Renal pelvis (tissue), 12 donors: ENCODE measurements at places on chromosomes 3 and 15. TPM values are rescaled to one million over a fixed set of nuclear protein-coding genes. Genes with fewer than 3 reads are reported as not detected.

Gene COL6A6
- 0.86 TPM for polyA plus RNA-seq

Gene CPEB1
- 3.2 TPM for polyA plus RNA-seq

GRCh38 chr15:47407692-47408091 lies 309.6 kb upstream of the SEMA6D start:
- DNase-seq = no peak

DNA sequence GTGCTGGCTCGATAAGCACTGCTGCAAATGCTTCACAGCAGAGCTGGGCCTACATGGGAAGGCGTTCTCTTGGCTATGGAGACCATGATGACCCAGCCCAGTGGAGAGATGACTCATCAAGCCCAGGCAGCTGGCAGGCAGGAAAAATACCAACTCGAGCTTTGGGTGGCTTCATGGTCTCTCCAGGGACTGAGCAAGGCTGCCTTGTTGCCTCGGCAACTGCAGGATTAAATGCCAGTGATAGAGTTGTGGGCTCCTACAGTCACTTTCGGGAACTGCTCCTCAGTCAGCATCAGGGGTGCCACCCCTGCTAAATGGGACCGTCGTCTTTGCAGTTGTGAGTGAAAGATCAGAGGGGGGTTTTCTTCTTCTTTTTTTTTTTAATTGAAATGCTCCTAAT lies 54.6 kb upstream of the MYZAP start:
- DNase-seq = no peak

DNA sequence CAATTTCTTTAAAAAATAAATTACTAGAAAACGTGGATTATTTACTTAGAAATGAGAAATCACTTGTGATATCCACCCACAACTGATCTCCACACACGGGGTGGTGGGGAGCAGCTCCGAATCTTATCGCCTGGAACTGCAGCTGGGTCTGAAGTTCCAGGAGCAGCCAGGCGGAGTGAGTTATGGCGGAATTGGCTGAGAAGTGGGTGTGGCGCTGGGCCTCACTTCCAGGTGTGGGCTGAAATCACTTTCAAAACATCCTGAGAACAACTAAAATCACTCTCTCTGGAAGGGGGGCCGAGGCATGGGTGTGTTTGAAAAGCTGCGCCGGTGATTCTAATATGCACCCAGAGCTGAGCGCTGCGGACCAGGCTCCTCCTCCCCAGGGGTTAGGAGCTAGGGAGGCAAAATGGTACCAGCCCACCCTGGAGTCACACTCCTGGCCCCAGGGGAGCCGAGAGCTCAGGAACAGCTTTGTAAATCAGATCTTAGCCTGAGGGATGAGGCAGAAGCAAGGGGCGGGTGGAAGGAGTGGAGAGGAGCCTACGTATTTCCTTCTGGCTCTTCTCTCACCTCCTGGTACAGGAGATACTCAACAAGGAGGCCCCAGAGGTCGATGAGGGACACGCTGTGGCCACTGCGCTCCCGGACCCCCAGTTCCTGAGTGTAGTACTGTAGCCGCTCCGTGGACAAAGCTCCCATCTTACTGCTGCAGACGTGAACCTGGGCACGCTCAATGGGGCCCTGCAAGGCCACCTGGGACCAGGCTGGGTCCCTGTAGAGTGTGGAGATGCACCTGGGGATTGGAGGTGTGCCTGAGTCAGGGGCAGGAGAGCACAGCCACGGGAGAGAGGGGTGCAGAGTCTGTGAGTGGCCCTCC lies 9.6 kb downstream of the PLA2G4F start:
- DNase-seq = no peak
